ENCODE measurements at places on chromosomes 4 and X.

DNA sequence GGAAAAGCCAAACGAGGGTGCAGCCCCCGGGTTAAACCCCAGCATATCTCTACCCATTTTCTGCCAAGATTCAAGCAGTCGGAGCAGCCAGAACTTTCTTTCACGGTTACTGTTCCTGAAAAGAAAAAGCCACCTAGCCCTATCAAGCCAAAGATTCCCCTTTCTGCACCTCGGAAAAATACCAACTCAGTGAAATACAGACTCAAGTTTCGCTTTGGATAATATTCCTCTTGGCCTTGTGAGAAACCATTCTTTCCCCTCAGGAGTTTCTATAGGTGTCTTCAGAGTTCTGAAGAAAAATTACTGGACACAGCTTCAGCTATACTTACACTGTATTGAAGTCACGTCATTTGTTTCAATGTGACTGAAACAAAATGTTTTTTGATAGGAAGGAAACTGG is 20.0 kb downstream of the FGF5 start:
- DNase-seq: no peak

- no peak for DNase-seq
Measured at GRCh38 chr4:52661966-52662690, 3.0 kb upstream of the USP46 start.

- no peak for DNase-seq
Measured at GRCh38 chr4:57320217-57320616, 210.0 kb upstream of the IGFBP7 start.

GRCh38 chr4:182736207-182736606 is 181.0 kb downstream of the DCTD start:
- no peak for DNase-seq

DNA sequence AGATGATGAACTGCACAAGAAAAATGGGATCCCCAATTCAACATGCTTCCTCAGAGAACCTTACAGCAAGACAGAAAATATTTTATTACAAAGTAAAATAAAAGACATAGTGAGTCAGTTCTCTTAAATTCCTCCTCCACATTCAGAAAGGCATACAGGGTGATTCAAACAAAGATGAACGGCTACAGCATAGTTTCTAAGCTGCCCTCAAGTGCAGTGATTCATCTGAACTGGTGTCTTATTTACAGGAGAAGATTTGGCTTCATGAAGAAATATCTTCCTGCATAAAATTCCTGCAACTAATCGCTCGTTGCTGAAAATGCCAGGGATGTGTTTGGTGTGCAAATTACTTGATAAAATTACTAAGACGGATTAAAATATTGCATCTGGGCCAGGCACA is 103.6 kb downstream of the PRKX start:
- DNase-seq: peak; percentile 64

- DNase-seq: no peak
Measured at GRCh38 chr4:189780391-189780790, 160.3 kb upstream of the FRG1 start.

DNA sequence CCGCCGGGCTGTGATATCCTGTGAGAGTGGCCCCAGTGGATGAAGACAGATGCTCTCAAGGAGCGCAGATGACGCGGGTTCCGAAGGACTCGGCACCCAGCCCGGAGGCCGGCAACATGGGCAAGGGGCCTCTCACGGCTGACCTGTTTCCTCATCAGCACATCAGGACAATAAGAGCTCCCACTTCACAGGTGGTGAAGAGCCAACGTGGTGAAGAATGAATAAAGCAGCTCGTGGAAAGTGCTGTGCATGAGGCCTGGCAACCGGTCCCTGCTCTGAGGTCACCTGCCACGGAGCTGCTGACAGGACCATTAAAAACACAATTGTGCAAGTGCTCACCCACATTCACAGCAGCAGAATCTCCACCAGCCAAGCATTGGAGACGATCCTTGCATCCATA is 22.9 kb downstream of the ABLIM2 start:
- no peak for DNase-seq

GRCh38 chr4:14096396-14096965 is 469.0 kb upstream of the BOD1L1 start:
- DNase-seq: peak; percentile 65

DNA sequence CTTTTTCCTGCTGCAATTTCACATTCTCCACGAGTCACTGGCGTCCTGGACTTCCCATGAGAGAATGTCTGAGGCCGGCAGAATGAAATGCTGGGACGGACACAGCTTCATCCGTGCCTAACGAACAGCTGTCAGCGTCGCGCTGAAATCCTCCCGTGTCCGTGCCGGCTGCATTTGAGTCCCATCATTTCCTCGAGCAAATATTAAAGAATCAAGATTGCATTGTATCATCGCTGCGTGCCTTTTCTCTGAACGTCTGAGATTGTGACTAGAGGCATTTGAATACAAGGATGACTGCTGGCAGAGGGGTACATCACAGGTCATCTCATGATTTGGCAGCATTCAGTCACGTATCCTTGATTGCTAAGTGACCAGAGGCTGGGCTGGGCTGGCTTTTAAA is 279.9 kb downstream of the ASMT start:
- no peak for DNase-seq

All from fibroblast of skin of left quadriceps (primary cell).